ENCODE measurements at places on chromosomes 16 and 17.

- DNase-seq, result no peak
These were observed 98.8 kb upstream of the METRNL start for GRCh38 chr17:82980632-82981031.

DNA sequence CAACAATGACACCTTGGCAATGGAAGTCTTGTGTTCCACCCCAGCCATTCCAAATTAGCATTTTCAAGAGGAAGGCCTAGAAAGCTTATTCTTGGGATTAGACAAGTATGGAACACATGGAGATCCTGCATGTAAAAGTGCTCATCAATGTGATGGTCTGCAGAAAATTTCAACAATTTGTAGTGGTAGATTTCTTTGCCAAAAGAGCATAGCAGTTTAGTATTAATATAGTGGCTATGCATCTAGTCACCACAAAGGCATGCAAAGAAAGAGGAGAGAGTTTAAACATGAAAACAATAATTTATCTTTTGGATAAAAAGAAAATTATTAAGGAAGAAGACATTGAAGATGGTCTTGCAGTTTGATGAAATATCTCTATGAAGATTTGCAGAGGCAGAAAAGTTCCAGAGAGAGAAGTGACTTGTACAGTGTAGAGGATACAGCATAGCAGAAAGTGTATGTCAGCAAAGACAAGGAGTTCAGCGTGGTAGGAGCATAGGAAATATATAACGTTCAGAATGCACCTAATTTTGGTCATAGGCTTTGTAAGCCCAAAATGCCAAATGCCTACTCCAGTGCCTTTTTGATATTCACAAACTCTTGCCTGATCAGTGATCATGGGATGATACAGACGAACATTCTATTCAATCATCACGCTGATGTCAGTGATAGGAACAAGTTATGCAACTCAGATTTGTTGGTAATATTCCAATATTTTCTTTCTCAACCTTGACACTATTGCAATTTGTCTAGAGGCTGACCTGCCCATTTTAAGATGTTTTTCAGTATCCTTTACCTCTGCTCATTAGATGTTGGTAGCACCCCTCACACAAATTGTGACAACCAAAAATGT lies 727.9 kb upstream of the SOX9 start:
- no peak for DNase-seq

DNA sequence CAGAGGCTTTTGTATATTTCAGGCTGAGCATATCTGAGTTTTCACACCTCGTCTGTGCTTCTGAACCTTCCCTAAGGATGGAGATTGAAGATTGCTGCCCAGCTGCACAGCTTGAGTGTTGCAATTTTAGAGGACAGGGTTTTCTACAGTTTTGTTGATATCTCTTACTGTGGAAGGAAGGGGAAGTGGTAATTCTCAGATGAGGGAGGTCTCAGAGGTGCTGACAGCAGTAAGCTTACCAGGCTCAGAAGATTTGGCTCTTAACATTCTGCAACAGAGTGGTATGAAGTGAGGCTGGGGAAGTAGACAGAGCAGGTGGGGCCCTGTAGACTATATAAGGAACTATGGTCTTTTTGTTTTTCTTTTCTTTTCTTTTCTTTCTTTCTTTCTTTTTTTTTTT lies 45.8 kb upstream of the ARHGAP17 start:
- no peak for DNase-seq

- DNase-seq, result no peak
These were observed 7.5 kb upstream of the KCNJ12 start for GRCh38 chr17:21368545-21369246.

DNA sequence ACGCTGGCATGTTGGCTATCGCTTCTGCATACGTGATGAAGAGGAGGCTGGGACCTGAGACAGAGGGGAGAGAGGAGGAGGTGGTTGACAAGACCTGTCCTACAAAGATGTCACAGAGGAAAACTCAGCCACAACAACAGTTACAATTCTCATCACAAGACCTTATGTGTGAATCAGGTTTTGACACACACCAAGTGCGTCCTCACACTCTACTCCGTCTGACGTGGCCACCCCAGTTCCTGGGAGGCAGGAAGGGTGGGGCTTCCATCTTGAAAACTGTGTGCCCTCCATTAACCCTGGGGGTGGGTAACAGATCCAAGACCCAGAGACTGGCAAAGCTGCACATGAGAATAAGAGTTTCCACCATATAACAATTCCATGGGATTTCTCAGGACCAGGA lies 24.1 kb downstream of the SLC6A4 start:
- no peak for DNase-seq

DNA sequence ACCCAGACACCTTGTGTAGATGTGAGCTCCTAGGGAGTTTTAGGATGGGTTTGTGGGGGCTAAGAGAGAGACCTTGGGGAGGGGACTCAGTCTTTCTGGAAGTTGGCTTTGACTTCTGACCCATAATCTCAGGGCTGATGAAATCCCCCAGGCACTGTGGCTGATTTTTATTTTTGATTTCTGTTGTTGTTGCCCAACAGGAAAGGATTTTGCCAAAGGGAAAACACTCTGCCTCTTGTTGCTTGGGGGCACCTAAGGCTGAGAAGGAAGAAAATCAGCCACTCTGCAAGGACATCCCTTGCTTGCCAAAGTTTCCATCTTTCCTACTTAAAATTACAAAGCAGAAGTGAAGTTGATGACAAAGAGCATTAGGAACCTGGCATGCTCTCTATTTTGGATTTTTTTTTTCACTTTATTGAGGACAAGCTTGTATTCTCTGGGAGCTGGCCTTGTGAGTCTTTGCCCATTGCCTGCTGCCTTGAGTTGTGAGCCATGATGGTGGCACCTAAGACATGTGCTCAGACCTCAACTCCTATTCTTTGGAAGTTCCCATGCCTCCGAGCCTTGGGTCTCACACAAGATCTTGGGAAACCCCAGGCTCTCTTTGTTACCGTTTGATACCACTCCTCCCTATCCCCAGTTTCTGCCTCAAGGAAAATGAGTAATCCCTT lies 3.2 kb upstream of the C1QTNF1 start:
- no peak for DNase-seq

Data from GM19239 (cell line).